NCI-H2081 treated with DMSO at 0.1 percent for 48 hours (cell line): ENCODE measurements at places on chromosomes 6 and 20.

DNA sequence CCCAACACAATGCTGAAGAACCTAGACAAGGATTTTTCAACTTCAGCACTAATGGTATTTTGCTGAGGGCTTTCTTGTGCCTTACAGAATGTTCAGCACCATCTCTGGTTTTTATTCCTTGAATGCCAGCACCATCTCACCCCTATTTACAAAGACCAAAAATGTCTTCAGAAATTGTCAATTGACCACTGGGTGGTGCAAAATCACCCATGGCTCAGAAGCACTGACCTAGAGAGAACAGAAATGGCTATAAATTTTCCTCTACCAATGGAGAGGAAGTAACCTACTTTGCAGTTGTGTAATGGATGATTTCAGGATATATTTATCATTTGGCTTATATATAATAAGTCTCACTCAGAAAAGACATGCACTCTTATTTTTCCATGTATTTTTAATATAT lies 431.0 kb upstream of the IRAK1BP1 start:
- no peak for DNase-seq

DNA sequence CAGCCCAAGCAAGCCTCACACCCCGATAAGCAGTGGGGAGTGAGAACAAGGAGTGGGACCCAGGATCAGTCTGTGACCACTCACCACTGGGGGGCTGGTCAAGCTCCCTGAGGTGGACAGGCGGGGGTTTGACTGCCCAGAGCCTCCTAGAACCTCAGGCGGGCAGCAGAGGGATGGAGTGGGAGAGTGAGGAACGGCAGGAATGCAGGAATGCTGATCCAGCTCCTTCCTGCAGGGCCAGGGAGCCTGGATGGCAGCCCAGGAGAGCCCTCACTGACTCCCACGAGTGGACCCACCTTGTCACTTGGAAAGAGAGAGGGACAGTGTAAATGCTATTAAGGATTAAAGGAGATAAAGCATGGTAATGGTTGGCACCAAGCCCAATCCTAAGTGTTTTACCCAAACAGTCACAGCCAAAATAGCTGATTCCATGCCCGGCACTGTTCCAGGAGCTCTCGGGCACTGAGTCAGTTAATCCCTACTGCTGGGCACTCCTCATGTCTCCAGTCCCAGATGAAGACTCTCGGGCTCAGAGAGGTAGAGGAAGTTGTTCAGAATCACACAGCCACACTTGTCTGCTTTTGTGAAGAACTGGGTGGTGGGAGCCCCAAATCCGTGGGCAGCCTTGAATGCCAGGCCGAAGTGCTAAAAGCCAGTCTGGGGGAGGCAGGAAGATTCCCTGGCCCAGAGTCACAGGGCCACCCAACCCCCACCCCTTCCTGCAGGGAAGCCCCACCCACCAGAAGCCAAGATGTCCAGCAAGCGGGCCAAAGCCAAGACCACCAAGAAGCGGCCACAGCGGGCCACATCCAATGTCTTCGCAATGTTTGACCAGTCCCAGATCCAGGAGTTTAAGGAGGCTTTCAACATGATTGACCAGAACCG lies 3.1 kb downstream of the MYL9 start:
- DNase-seq, result no peak

- no peak for DNase-seq
These were observed 170.9 kb upstream of the AKAP12 start for GRCh38 chr6:151068761-151069312.

DNA sequence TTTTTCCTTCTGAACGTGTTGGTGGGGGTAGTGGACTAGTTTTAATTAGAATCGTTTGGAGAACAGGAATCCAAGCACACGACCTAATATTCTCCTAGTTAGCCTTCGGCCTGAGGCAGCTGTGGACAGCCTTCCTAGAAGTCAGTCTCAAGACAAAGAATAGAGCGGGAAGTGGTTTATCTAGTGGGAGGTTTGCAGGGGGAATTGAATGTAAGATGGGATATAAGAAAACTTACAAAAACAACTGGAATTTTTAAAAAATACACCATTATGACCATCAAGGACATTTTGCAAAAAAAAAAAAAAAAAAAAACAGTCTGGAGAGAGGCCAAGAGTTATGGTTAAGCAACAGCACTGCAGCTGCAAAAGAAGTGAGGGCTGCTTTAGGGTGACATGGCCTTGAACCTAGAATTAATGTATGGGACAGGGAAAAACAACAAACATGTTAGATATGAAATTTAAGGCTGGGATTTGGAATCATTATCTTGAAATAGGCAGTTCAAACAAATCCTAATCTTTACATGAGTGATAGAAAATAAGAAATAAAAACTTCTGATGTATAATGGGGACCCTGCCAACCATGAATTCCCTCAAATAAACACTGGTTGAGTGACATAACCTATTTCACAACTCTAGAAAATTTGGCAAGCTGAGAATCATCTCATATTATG lies 40.2 kb downstream of the PLAGL1 start:
- DNase-seq, result no peak

GRCh38 chr6:16196984-16197546 lies 41.3 kb upstream of the GMPR start:
- DNase-seq, result no peak

DNA sequence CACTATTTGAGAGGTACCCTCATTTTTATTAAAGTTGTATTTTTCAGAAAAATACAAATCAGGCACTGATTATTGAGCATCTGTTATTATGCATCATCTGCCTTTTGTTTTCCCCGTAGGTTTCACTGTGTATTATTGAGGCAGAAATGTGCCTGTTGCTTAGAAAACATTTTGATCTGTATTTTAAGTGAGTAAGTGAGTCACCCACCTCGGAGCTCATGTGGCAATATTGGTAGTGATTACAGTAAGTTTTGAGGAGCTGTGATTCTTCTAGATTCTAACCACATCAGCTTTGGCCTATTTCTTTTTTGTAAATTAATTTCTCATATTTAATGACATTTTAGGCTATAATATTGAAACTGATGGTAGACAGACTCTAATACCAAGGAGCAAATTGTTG lies 59.6 kb upstream of the LAMP5 start:
- no peak for DNase-seq
